ENCODE measurements at places on chromosomes 4 and X. TPM values are rescaled to one million over a fixed set of nuclear protein-coding genes. Genes with fewer than 3 reads are reported as not detected.

GRCh38 chr4:80216100-80216761, 18.9 kb downstream of the PRDM8 start:
- no peak for DNase-seq
- H3K4me3 ChIP-seq = no peak overlapping the region
- peaks cover 40% of the 10 kb centered on the region for H3K27me3 ChIP-seq
- peak overlapping the region; percentile 10 for H3K27ac ChIP-seq
- H3K4me1 ChIP-seq = no peaks in the 10 kb centered on the region
- no peaks in the 10 kb centered on the region for H3K36me3 ChIP-seq

DNA sequence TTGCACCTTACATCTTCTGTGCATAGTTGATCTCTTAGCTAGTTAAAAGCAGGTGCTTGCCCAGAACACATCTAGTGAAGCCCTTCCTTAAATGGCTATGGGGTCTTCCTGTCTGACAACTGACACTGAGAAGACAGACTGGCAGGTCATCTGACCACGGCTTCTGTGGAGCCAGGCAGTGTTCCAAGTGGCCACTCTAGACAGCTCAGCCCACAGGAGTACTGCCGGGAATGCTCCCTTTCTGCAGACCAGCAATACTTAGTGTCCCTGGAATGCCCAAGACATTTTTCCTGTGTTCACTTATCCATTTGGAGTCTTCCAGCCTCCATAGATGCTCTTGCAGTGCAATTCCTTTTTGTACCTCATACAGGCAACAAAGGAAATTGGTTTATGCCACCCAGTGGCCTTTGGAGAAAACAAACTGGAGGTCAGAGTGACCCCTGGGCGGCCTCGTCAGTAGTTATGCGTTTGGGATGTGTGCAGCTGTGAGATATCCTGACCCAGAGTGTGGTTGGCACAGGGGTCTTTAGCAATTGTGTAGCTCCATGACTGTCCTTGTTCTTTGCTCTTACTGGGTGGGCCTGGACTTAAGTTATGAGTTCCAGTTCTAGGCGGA, 335.5 kb downstream of the ARHGAP10 start:
- peaks cover 8% of the 10 kb centered on the region for H3K4me1 ChIP-seq
- H3K4me3 ChIP-seq = no peak overlapping the region
- peaks cover 38% of the 10 kb centered on the region for H3K36me3 ChIP-seq
- no peaks in the 10 kb centered on the region for H3K27me3 ChIP-seq
- H3K27ac ChIP-seq = no peak overlapping the region

- no peak overlapping the region for H3K27ac ChIP-seq
- no peaks in the 10 kb centered on the region for H3K36me3 ChIP-seq
- DNase-seq = no peak
- no peaks in the 10 kb centered on the region for H3K4me1 ChIP-seq
- H3K27me3 ChIP-seq = no peaks in the 10 kb centered on the region
- no peak overlapping the region for H3K4me3 ChIP-seq
These were observed 1274.7 kb upstream of the PABPC4L start for GRCh38 chr4:135476272-135476671.

GRCh38 chrX:11419102-11419501, 125.9 kb downstream of the AMELX start:
- DNase-seq = no peak
- H3K36me3 ChIP-seq = no peaks in the 10 kb centered on the region
- H3K4me1 ChIP-seq = no peaks in the 10 kb centered on the region
- no peak overlapping the region for H3K27ac ChIP-seq

DNA sequence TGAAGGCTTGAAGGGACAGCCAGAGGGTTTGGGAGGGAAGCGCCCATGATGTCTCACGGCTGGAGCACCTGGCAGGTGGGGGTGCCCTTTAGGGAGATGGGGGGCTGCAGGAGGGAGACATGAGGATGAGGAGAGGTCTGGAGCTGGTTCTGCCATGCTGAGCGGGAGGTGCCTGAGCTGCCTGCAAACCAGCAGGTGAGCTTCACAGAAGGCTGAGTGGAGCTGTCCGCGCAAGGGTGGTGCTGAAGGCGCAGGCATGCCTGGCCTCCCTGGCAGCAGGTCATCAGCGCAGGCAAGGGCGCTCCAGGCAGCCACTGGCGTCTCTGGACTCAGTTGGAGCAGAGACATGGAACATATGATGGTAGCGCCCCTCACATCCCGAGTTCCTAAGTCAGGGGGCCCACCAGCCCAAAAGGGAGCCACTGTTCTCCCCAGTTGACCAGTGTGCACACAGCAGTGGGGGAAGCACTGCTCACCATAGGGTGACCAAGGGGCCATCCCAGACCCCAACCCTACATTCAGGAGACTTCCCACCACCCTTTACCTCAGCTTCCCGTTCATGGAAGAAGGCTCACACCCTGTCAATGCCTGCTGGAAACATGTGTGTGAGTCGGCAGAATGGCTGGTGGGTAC, 25.8 kb downstream of the ADRA2C start:
- H3K4me3 ChIP-seq = no peak overlapping the region
- no peaks in the 10 kb centered on the region for H3K27me3 ChIP-seq
- no peak overlapping the region for H3K27ac ChIP-seq
- no peaks in the 10 kb centered on the region for H3K36me3 ChIP-seq
- DNase-seq = peak; percentile 40
- H3K4me1 ChIP-seq = no peaks in the 10 kb centered on the region

BBS12 gene
- total RNA-seq = 6.8 TPM
